Activated T-helper 17 cell treated with anti-CD3 and anti-CD28 coated beads, Interleukin-2, amount 50 U/mL, for 72 hours (primary cell): ENCODE measurements at places on chromosomes 2 and 18. TPM values are rescaled to one million over a fixed set of nuclear protein-coding genes. Genes with fewer than 3 reads are reported as not detected.

DNA sequence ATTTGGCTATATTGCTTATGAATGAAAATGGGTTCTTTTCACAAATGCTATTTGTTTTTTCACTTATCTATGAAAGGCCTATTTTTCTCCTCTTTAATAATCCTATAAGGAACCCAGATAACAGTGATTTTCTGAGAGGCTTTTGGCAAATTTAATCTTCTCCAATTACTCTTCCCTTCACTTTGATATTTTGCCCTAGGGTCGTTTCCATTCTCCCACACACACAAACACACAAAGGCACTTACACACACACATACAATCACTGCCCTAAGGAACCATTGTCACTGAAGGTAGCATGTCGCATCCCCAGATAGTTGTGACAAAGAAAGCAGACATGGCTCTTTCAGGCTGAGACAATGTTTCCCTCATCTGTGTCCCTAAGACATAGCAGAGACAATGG is 170.1 kb upstream of the PGAP1 start:
- no peaks in the 10 kb centered on the region for H3K27me3 ChIP-seq
- H3K36me3 ChIP-seq = peaks cover 96% of the 10 kb centered on the region
- no peak overlapping the region for H3K4me3 ChIP-seq
- no peak for ATAC-seq

DNA sequence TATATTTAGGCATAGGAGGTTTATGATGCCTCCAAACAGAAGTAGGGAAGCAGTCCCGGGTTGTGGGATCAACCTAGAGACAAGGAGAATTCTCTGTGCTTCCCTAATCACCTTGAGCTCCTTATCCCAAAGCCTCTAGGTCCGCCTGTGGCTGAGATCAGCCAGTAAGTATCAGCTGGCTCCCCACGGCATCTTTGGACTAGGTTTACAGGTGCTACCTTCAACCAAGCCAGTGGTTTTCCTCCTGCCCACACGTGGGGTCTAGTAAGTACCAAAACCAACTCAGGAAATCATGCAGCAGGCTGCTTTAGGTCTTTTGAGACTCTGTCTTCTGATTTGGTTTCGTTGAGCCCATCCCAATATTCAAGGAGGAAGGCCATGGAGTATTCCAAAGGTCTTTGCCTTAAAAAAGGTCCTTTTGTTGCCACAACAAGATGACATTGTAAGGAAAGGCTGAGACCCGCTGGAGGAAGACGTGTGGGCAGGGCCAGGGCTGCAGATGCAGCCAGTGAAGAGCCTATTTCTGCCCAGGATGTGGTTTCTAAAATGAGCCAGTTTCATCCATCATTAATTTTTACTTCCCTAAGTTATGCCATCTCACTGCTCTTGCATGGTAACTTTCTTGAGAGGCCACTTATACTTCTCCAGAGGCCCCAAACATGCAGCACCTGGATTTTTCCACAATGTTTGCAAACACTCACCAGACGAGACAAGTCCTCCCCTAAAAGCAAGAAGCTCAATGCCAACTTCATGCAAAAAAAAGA is 248.7 kb downstream of the RNF152 start:
- no peaks in the 10 kb centered on the region for H3K4me1 ChIP-seq
- no peaks in the 10 kb centered on the region for H3K36me3 ChIP-seq
- no peak for ATAC-seq
- H3K27ac ChIP-seq = no peak overlapping the region
- no peak overlapping the region for H3K4me3 ChIP-seq

GRHL1 gene
- 0.82 TPM for total RNA-seq

TTN gene
- 3.1 TPM for total RNA-seq

GRCh38 chr2:239467281-239467955 is 66.6 kb upstream of the HDAC4 start:
- ATAC-seq = no peak
- no peaks in the 10 kb centered on the region for H3K4me1 ChIP-seq
- no peak overlapping the region for H3K4me3 ChIP-seq

DNA sequence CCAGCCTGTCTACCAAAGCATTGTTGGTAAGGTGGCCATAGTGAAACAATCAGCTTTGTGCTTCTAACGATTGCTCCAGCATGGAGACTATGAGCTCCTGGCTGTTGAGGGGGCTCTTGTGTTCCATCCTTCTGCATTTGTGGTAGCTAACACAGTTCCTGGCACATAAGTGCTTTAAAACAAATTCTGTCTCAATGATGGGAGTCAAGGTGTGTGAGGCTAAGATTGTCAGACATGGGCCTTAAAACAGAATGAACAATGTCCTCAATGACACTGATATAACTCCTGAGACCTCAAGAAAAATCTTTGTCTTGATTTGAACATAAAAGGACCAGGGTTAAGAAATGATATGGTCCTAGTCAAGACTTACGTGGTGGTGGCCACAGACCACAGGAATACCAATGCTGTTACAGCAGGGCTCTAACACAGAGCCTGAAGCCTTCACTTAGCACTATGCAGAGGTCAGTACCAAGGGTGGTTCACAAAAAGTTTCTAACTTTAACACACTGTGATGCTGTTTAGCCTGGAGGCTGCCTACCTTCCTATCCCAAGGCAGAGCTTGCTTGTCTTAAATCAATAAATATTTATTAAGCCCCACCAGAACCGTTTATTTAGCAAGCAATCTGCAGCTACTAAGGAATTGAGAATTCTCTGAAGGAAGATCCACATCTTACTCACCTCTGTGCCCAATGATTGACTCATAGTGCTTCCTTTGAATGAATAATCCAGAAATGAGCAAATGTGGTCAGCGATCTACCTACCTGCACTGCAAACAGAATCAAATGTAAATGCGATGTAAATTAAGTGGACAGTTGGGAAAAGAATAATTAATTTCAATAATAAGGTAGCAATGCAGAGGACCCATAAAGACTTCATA is 35.1 kb downstream of the EVA1A start:
- peaks cover 34% of the 10 kb centered on the region for H3K27me3 ChIP-seq
- no peak overlapping the region for H3K27ac ChIP-seq
- no peaks in the 10 kb centered on the region for H3K36me3 ChIP-seq
- peak; percentile 67 for ATAC-seq
- H3K4me1 ChIP-seq = no peaks in the 10 kb centered on the region
- H3K4me3 ChIP-seq = no peak overlapping the region

DNA sequence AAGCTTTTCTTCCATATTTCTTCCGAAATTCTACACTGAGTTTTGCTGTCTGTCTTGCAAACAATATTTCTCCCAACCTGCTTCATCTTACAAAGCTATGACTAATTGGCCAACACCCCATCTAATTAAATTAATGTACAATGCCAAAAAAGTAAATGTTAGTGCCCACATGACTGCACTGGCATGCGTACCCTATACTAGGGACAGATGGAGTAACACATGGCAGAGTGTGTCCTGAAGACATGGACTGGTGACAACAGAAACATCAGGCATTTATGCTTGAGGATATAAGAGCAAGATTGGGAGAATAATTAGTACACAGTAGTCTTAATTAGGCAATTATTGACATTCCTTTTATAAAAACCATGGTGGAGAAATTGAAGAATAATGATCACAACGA is 66.8 kb downstream of the MREG start:
- ATAC-seq = no peak
- H3K36me3 ChIP-seq = peaks cover 52% of the 10 kb centered on the region
- no peak overlapping the region for H3K27ac ChIP-seq
- H3K4me1 ChIP-seq = peaks cover 8% of the 10 kb centered on the region
- no peaks in the 10 kb centered on the region for H3K27me3 ChIP-seq
